ENCODE measurements at places on chromosomes 1 and 21.
A peak's percentile ranks its signal among the peaks of the same experiment; 100 is the strongest.

DNA sequence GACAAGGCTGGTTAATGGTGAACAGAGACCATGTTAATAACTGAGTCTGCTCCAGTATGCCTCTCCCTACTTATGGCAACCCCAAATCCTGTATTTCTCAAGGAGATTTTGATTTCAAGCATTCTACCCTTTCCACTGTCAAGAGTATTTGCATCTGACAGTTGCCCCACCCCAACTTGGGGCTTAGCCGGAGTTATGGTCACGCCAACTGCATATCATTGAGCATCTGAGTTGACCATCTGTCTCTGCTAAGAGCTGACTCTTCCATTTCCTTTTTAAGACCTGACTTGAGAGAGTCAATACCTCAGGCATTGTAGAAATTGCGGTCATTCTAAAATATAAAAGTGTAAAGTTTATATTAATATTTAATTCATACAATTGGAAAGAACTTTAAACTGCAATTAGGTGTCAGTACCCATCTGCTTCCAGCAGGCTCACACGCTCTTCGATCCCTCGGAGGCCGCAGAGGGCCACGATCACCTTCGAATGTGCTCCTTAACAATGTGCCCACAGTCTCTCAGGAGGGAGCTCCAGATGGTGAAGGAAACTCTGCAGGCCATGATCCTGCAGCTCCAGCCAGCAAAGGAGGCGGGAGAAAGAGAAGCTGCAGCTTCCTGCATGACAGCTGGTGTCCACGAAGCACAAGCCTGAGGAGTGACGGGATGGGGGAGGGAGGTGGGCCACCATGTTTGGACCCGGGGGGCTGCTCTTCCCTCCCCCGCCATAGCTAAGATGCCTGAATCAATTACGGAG is 409.8 kb downstream of the DISC1 start:
- no peak for DNase-seq

GRCh38 chr21:41536076-41536826 is 28.3 kb upstream of the TMPRSS2 start:
- DNase-seq: no peak

GRCh38 chr1:15603050-15603965 is 13.9 kb upstream of the DDI2 start:
- DNase-seq: peak; percentile 83

DNA sequence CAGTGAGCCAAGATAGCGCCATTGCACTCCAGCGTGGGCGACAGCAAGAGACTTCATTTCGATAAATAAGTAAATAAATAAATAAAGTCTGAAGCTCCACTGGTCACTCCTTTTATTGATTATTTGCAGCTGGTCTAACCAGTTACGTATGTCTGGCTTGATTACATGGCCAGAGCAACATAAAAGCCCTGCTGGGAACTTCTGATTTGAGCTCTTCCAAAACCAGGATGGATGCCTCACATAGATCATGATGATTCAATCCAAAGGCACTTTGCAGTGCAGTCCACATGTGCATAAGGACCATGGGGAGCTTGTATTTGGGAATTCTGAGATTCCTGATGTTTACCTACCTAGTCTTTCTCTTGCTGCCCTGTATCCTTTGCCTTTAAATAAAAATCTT is 24.0 kb downstream of the NSUN4 start:
- DNase-seq: no peak

DNA sequence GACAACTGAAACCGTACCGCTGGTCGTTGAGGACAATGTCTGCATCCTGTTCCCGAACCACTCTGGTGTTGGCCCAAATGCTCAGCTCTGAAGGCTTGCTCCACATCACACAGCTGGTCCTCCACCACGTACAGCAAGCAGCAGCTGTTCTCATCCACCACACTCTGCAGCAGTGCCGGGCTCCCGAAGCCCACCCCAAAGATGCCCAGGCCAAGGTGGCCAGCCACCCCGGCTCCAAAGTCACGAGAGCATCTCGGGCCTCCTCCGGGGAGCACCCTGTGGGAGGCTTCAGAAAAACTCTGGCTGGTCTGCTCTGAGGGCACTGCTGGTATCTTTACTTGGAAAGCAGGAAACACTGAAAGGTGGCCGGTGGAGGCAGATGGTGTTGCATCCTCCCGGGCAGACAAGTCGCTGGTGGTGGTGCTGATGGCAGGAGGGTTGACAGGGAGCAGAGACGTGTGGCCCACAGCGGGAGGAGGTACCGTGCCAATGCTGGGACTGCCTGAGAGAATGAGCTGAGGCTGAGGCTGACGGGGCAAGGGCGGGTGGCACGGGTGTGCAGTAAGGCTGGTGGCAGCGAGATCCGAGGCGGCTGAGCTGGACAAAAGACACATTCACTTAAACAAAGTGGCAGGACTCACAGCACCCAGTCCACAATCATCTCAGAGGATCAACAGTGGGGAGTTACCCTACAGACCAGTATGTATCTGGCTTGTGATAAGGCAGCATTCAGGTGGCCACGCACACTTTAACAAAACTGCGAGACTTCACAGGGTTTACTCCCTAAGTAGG is 6.5 kb upstream of the CCDC27 start:
- DNase-seq: no peak

DNA sequence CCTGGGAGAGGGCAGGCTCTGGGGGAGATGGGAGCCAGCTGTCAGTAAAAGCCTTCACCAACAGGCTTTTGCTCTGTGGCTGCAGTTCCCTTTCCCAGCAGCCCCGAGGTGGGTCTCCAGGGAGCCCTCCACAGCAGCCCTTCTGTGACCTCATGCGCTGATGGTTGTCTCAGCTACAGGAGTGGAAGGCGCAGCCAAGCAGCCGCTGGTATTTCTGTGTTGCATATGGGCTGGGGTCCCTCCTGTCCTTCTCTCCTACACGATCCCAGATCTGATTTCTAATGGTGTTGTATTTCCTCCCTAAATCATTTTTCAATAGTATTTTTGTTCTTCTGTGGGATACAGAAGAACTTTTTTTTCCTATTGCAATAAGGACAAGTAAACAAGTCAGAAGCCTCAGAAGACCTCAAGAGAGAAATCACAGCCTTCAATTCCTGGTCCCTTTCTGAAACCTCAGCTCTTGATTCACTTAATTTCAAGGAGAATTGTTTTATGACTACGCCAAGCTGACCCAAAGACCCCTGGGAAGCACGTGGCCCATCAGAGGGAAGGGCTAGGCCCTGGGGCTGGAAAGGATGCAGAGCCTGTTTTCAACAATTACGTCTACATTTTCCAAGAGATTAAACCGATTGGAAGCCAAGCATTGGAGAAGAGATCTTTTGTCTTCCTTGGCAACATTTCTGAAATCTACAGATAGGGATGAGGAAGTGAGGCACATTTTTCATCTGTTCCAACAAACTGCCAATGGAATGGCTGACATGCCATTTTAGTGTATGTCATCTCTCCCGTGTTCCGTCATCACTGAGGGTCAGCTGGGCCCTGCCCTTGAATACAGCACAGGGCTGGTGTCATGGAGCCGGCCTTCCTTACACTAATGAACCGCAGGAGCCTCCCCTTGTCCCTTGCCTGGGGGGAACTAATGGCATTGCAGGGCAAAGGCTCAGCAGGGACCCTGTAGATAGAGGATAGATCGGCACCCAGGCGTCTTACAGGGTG is 42.0 kb upstream of the SCCPDH start:
- no peak for DNase-seq

- no peak for DNase-seq
These were observed 318.1 kb downstream of the KCNH1 start for GRCh38 chr1:210815641-210816550.

DNA sequence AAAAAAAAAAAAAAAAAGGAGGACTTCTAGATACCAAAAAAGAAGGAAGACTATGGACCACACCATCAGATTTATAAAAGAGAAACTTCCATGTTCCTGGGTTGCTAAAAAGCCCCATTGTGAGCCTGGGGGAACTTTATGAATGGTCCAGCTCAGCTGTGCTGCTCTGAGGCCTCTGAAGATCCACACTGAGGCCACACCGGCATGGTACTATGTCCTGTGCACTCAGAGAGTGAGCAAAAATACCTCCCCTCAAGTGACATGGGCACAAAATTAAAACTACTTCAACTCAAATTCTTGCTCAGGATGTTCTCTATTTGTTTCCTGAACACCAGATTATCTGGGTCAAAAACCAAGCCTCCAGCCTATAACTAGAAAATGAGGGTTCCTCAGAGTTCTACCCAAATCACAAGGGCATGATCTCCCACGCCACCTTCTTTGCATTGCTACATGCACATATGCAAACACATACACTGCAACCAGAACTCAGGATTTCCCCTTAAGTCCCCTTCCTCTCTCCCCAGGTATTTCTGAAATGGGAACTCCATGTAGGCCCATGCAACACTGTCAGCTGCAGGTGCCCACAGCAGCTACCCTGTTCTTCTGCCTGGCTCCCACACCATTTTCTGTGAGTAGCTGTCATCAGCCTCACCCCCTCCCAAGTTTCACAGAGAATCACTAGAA is 94.4 kb downstream of the SH3GLB1 start:
- no peak for DNase-seq

DNA sequence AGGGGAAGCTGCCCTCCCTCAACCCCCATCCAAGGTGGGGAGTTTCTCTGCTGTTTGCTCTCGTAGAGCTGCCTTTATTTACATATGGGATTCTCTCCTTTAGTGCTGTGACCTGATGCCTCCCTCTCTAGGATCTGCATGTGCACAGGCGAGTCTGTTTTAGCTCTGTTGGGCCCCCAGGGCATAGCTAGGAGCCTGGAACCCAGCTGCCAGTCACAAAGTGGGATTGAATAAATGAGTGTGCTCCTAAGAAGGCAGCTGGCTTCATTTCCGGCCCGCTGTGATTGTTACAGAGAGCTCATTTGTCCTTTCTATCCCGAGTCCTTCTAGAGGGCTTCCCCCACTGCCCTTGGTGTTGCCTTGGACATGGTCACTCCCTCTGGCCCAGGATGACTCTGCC is 176.6 kb downstream of the GRIK3 start:
- DNase-seq: no peak

- no peak for DNase-seq
These were observed 146.6 kb downstream of the TLR5 start for GRCh38 chr1:222996310-222996975.

GRCh38 chr21:34284666-34285065 is 79.1 kb upstream of the KCNE2 start:
- DNase-seq: no peak

DNA sequence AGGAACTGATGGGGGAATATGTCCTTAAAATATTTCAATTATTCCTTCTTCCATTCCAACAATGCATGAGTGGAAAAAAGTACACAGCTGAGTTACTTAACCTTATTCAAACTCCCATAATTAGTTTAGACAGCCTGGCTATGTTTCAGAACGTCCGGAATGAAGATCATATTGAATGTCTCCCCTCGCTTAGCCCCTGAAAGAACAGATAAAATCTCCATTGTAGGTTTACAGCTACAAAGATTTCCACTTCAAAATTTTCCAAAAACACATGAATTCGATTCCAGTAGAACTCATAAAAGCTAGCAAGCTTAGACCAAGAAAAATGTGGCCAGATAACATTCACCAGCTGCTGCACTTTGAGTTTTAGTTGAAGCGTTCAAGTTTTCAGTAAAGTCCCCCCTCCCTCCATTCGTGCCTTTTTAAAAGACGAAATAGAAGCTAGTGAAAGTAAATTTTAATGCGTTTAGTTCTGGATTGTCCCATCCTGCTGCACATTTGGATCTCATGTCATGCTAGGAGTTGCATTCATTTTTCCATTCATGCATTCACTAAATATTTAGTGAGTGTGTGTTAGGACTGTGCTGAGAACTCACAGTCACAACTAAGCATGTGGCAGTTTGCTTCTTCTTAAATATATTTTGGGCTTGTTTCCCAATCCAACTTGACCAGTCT is 29.4 kb upstream of the SSX2IP start:
- no peak for DNase-seq

DNA sequence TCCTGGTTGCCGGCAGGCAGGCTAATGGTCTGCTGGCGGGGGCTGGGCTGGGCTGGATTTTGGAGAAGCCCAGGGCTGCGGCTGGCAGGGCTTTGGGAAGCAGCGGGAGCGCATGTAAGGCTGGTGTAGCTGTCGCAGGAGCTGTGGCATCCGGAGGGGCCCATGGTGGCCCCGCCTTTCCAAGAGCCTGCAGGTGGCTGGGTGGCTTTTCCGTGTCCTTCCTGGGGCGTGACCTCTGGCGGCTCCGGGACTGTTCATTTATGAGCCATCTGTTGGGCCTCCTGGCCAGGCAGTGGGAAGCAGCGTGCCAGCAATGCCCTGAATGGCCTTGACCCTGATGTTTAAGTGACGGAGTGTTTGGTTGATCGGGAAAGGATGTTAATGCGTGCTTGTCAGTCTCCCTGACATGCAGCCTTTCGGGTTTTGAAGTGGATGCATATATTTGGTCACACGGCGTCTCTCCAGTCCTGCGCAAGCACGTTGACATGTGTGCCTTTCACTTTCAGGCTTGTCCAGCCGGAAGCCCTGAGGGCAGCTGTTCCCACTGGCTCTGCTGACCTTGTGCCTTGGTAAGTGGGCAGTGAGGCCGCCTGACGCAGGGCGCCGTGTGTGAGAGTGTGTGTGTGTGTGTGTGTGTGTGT is 38.5 kb downstream of the AGPAT3 start:
- DNase-seq: no peak

DNA sequence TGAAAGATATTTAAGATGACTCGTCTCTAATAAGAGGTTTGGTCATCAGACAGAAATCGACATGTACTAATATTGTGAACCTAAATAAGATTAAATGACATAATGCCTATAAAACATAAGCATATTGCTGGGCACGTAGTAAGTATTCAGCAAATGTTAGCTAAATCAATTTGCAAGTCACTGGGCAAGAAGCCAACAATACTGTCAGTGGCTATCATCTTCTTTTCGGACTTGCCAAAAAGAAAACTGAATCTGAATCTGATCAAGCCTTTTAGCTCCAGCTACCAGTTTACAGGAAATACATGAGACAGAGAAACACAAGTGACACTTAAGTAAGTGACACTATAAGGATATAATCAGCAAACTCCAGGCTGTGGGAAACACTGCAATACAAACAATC is 46.0 kb downstream of the RPL5 start:
- DNase-seq: no peak

GRCh38 chr1:31717341-31717740 is 13.5 kb upstream of the COL16A1 start:
- no peak for DNase-seq

GRCh38 chr1:165828103-165828668 is 772 bp downstream of the UCK2 start:
- no peak for DNase-seq

DNA sequence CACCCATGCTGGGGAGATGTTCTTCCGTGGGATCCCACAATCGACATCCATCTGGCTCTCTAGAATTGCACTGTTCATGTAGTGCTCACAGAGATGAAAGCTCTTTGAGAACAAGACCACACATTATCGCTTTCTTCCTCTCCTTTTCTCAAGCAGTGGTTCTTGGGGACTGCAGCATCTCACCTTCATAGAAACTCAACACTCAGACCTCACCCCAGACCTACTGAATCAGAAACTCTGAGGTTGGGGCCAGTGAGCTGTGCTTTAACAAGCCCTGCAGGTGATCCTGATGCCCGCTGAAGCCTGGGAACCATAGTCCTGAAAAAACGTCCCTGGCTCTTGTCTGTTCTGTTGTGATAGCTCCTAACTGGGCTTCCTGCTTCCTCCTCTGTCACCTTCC is 251.3 kb upstream of the FGGY start:
- no peak for DNase-seq

- no peak for DNase-seq
These were observed 3.3 kb upstream of the CACYBP start for GRCh38 chr1:174996476-174996875.

GRCh38 chr1:244431166-244431565 is 20.5 kb downstream of the ADSS2 start:
- no peak for DNase-seq
